ENCODE measurements at places on chromosomes 2 and 18.

DNA sequence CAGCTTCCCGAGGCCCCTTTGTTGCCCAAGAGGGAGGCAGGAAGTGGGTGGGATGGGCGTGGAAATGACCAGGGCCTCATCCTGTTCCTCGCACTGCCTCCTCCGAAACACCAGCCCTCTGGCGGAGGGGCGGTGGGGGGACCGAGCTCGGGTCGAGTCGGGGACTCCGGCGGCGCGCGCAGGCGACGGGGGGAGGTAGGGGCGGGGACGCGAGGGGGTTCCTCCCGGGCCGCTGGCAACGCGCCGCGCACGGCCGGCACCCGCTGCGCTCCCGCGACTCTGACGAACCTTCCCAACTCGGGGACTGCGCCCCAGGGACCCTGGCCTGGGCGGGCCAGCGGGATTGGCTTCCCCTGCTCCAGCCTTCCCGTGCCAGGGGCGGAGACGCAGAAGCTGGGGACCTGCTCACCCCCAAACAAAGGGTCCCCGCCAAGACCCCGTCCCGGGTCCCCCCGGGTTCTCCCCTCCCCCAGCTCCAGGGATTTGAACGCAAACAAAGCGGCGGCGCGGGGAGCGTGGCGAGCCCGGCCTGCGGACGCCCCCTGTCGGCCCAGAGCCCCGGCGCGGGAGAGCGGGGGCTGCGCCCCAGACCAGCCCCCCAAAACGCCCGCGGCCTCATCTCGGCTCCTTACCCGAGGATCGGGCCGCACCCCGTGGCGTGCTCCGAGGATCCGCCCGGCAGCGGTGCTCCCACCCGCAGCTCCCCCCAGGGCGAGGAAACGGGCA is 1.2 kb downstream of the SEMA4C start:
- DNase-seq, result peak; percentile 22

DNA sequence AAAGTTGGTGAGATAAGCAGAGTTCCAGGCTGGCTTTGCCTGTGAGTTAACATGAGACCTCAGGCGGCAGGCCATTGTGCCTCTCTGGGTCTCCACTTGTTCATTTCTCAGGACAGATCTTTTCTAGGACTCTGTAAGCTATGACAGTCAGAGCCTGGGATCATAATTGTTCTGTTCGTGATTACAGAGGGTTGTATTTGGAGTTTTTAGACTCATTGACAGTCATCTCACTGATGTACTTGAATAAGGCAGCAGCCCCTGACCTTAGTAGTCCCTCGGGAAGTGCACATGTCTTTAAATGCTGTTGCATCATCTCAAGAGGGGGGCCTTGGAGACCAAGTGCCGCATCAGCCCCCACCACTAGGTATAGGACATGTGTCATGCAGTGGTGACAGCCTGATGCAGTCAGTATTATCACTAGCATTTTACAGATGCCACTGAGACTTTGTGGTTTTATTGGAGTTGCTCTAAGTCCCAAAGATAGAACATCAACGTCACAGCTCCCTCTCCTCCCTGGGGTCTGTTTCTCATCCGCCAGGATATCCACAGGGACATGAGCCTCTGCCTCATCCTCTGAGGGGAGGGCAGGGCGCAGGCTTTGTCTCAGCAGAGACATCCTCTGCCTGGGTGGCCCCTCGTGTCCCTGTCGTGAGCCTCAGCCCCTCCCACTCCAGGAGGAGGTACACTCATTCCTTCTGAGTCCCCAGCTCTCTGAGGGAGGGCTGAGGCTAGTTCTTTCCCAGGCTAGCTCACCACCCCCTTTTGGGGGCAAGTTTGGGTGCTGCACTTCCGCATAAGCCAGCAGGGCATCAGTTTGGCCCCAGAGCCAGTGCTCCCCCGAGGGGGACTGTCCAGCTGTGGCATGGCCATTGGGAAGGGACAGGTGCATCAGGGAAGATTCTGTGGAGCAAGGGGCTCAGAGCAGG is 14.1 kb downstream of the GLI2 start:
- DNase-seq, result no peak

GRCh38 chr2:186569897-186570296 is 20.0 kb upstream of the ITGAV start:
- DNase-seq, result no peak

DNA sequence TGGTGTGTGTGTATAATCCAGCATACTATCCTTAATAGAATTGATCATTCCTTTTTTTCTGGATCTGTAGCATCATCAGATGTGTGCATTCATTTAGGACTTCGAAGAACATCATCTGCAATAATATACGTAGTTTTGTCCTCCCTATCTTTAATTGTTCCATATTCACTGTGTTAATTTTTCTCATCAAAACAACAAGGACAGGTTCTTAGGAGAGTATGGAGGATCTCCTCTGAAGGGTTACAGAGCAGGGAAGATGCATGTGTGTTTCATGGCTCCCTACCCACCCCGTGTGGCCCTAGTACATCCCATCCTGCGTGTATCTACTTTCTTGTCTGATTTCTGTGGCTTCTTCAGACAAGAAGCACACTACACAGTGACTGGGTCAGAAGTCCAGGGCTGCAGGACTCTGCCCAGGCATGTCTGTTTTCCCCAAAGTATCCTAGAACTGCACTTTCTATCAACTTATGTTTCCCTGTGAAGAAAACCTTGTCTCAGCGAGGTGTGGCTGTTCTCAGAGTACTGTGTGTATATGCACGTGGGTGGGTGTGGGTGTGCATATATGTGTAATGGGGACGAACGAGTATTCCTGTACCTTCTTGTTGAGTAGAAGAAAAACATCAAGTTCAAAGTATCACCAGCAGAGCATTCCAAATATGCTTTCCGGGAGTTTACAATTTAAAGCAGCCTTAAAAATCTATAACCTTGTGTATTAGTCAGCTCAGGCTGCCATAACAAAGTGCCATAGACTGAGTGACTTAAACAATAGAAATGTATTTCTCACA is 220.4 kb upstream of the FOSL2 start:
- no peak for DNase-seq

DNA sequence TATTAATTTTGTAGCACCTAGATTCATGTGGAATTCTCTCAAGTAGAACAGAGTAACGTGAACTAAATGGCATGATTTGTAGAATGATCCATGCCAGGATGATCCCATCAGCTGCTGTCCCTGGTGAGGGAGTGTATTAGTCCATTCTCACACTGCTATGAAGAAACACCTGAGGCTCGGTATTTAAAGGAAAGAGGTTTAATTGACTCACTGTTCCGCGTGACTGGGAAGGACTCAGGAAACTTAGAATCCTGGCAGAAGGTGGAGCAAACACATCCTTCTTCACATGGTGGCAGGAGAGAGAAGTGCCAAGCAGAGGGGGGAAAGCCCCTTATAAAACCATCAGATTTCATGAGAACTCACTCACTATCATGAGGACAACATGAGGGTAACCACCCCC is 312.6 kb downstream of the PTPRM start:
- DNase-seq, result no peak
